H1 (cell line): ENCODE measurements at places on chromosomes 11 and 22.

- H3K36me3 ChIP-seq: no peaks in the 10 kb centered on the region
- no peak overlapping the region for H3K27ac ChIP-seq
- no peaks in the 10 kb centered on the region for H3K4me1 ChIP-seq
- no peak for DNase-seq
- no peak overlapping the region for H3K4me3 ChIP-seq
Observed at GRCh38 chr11:7874056-7874455, 57.0 kb downstream of the OR10A6 start.

GRCh38 chr11:117618302-117618981 is 178.6 kb downstream of the DSCAML1 start:
- H3K36me3 ChIP-seq: no peaks in the 10 kb centered on the region
- H3K27me3 ChIP-seq: no peaks in the 10 kb centered on the region
- no peak for DNase-seq
- H3K4me1 ChIP-seq: peaks cover 17% of the 10 kb centered on the region
- H3K27ac ChIP-seq: no peak overlapping the region

DNA sequence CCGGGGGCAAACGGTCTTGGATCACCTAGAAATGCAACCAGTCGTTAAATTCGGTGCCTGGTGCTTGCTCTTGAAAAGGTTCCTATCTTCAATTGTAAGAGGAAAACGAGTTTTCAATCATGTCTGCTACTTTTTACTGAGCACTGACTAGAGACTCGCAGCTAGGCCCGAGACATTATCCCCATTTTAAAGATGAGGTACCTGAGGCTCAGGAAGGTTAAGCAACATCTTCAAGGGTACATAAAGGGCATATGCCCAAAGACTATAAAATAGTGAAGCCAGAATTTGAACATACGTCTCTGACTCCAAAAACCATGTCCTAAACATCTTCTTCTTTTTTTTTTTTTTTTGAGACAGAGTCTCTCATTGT is 638 bp upstream of the PISD start:
- peaks cover 7% of the 10 kb centered on the region; the same call in 1 of the 2 replicates for H3K4me1 ChIP-seq
- no peaks in the 10 kb centered on the region for H3K27me3 ChIP-seq
- no peaks in the 10 kb centered on the region for H3K36me3 ChIP-seq
- DNase-seq: no peak

DNA sequence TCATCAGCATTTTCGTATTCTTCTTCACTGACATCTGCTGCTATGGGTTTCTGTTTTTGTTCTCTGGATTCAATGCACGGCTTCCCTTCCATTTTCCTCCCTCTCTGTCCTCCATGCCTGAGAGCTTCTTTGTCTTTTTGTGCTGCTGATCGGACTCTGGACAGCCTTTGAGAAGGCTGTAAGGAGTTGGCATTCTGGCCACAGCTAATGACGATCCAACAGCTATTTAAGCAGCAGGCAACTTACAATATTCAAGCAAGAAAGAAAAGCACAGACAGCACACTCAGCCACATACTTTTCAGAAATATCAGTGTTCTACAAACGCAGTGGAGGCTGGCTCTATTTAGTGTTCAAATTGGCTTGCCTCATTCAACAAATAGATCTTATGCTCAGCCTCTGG is 60.9 kb upstream of the ZC3H12C start:
- H3K36me3 ChIP-seq: no peaks in the 10 kb centered on the region
- peaks cover 1% of the 10 kb centered on the region for H3K27me3 ChIP-seq
- H3K4me1 ChIP-seq: no peaks in the 10 kb centered on the region
- H3K4me3 ChIP-seq: no peak overlapping the region
- H3K27ac ChIP-seq: no peak overlapping the region
- DNase-seq: no peak

GRCh38 chr11:46930089-46930488 is 6.5 kb upstream of the CSTPP1 start:
- H3K27me3 ChIP-seq: no peaks in the 10 kb centered on the region
- DNase-seq: no peak
- no peaks in the 10 kb centered on the region for H3K36me3 ChIP-seq
- no peak overlapping the region for H3K27ac ChIP-seq
- no peaks in the 10 kb centered on the region for H3K4me1 ChIP-seq

- H3K27me3 ChIP-seq: no peaks in the 10 kb centered on the region
- no peak overlapping the region for H3K27ac ChIP-seq
- H3K4me1 ChIP-seq: peaks cover 17% of the 10 kb centered on the region
- peaks cover 2% of the 10 kb centered on the region; the same call in 1 of the 2 replicates for H3K36me3 ChIP-seq
- no peak overlapping the region for H3K4me3 ChIP-seq
Observed at GRCh38 chr22:19983741-19984140, 32.9 kb downstream of the ARVCF start.

DNA sequence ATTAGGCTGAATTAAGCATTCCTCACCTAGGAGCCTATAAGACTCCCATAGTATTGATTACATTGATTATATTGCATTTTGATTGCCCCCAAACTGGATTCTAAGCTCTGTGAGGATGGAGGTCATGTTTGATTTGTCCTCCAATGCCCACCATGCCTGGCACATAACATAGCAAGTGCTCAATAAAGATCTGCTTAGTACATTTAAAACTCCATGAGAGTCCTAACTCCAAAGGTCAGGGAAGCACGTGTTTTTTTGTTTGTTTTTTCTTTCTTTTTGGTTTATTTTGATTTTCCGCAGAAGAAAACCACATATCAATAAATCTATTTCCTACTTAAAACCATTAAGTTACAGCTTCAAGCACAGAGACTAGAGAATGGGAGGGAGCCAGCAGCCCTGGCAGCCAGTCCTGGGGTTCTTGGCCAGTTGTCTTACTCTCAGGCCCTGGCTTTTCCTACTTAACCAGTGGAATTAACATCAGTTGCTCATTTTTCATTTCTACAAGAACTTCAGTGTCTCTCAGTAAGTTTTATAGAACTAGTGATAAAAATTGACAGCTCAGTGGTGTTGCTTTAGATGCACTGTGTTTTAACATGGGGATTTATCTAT is 429.9 kb upstream of the CCDC90B start:
- no peak overlapping the region for H3K27ac ChIP-seq
- DNase-seq: no peak
- H3K4me3 ChIP-seq: no peak overlapping the region
- H3K27me3 ChIP-seq: no peaks in the 10 kb centered on the region

GRCh38 chr11:117902001-117902845 is 25.8 kb upstream of the FXYD6 start:
- peaks cover 3% of the 10 kb centered on the region; the same call in 1 of the 2 replicates for H3K4me1 ChIP-seq
- H3K4me3 ChIP-seq: no peak overlapping the region
- H3K27ac ChIP-seq: no peak overlapping the region
- H3K27me3 ChIP-seq: no peaks in the 10 kb centered on the region
- no peak for DNase-seq
- H3K36me3 ChIP-seq: no peaks in the 10 kb centered on the region

DNA sequence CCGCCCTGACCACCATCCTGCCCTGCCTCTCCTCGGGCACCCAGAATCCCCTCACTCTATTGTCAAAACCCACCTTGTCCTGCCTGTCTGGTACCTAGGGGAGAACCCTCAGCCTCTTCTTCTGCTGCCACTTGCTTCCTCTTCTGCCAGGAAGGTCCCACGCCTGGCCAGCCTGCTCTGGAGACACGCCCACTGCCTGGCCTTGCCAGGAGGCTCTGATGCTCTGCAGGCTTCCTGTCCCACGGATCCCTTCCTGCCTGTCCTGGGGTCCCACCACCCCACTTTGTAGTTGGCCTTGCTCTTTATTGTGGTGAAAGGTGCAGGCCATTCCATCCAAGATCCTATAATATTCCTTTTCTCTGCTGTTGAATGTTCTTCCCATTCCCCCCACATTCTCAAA is 63.4 kb downstream of the BMAL1 start:
- no peak for DNase-seq
- no peaks in the 10 kb centered on the region for H3K27me3 ChIP-seq
- H3K36me3 ChIP-seq: no peaks in the 10 kb centered on the region
- no peak overlapping the region for H3K27ac ChIP-seq

- no peaks in the 10 kb centered on the region for H3K27me3 ChIP-seq
- H3K4me1 ChIP-seq: no peaks in the 10 kb centered on the region
- no peak overlapping the region for H3K27ac ChIP-seq
- no peak for DNase-seq
- no peak overlapping the region for H3K4me3 ChIP-seq
Observed at GRCh38 chr11:62413060-62413696, 5.7 kb upstream of the SCGB1A1 start.

DNA sequence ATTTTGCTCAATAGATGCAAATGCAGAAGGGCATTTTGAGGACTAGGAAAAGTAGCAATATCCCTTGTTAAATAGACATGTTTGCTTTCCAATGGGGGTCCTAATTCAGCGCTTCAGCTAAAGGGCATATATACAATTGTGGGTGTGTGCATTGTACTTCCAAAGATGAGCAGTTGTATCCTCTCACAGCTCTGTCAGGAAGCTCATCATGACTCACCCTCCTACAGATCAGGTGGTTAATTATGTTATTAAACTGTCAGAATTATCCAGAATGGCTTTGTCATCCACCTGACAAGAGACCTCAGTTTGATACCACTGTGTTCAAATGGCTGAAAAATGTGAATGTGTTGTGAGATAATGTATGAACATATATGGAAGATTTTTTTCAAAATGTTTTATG is 252.2 kb upstream of the MTNR1B start:
- H3K27me3 ChIP-seq: no peaks in the 10 kb centered on the region
- peaks cover 5% of the 10 kb centered on the region; the same call in 1 of the 2 replicates for H3K4me1 ChIP-seq

GRCh38 chr11:8217926-8218325 is 45.8 kb downstream of the LMO1 start:
- no peak overlapping the region for H3K4me3 ChIP-seq
- H3K4me1 ChIP-seq: no peaks in the 10 kb centered on the region; the same call in 1 of the 2 replicates
- no peak overlapping the region; the same call in 1 of the 2 replicates for H3K27ac ChIP-seq
- no peaks in the 10 kb centered on the region for H3K36me3 ChIP-seq

DNA sequence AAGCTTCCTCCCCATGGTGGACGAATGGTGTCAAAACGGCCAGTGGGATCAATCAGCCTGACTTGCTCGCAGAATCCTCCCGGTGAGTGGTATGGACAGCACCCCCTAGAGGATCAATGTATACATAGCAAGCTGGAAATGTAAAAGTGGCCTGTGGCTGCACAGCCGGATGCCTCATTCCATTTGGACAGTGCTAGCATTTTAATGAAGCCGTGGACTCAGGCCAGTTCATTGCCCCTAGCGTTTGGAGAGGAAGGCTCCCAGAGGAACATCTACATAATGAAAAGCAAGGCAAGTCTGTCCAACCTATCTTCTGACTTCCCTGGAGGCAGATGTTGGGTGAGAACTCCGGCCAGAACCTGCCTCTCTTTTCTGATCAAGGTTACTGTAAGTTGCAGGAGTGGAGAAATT is 942.3 kb downstream of the NTM start:
- H3K4me3 ChIP-seq: no peak overlapping the region
- no peak overlapping the region for H3K27ac ChIP-seq
- no peaks in the 10 kb centered on the region for H3K4me1 ChIP-seq

DNA sequence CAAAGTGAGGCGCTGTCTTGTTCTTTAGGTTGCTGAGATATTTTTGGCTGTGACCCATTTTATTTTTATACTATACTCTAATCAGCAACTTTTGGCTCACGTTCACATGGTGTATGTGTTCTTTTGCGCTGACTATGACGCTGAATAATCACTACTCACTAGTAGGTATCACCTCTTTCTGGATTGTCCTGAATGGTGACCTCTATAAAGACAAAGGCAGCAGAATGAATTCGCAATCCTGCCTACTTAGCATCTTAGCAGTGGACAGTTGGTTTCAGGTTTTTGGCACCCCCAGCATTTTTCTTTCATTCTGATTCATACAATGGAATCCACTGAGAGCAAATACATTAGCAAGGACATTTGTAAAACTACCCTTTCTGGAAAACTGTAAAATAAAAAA is 351.3 kb downstream of the JRKL start:
- no peaks in the 10 kb centered on the region for H3K27me3 ChIP-seq
- no peak for DNase-seq
- H3K4me3 ChIP-seq: no peak overlapping the region
- no peaks in the 10 kb centered on the region for H3K4me1 ChIP-seq
- H3K27ac ChIP-seq: no peak overlapping the region

DNA sequence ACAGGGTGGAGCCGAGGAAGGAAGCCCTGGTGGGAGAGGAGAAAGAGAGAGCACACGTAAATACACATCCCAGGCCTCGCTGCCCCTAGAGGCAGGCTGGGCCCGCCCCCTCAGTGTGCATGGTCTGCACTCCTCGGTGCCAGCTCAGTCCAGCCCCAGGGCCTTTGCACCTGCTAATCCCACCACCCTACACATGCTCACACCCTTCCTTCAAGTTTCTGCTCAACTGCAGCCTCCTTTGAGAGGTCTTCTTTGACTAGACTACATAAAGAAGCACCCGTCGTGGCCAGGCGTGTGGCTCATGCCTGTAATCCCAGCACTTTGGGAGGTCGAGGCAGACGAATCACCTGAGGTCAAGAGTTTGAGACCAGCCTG is 5.5 kb downstream of the IL2RB start:
- H3K4me3 ChIP-seq: no peak overlapping the region
- no peaks in the 10 kb centered on the region for H3K36me3 ChIP-seq
- no peak overlapping the region for H3K27ac ChIP-seq
- H3K4me1 ChIP-seq: no peaks in the 10 kb centered on the region; the same call in 1 of the 2 replicates

DNA sequence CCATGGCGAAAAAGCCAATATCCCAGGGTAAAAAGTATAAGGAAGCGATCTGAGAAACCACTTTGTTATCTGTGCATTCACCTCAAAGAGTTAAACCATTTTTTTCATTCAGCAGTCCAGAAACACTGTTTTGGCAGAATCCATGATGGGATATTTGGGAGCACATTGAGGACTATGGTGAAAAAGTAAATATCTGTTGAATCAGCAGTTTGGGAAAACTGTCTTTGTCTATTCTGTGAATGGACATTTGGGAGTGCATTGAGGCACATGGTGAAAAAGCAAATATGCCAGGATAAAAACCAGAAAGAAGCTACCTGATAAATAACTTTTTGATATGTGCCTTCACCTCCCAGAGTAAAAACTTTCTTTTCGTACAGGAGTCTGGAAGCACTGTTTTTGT is 187.4 kb downstream of the OR4A47 start:
- H3K27me3 ChIP-seq: no peaks in the 10 kb centered on the region
- H3K4me3 ChIP-seq: no peak overlapping the region
- no peak for DNase-seq
- H3K4me1 ChIP-seq: no peaks in the 10 kb centered on the region
- no peak overlapping the region for H3K27ac ChIP-seq

GRCh38 chr11:46671958-46672315 is 28.5 kb downstream of the ARHGAP1 start:
- H3K27me3 ChIP-seq: no peaks in the 10 kb centered on the region
- no peak overlapping the region for H3K27ac ChIP-seq
- no peak for DNase-seq
- H3K36me3 ChIP-seq: peaks cover 43% of the 10 kb centered on the region; the same call in 1 of the 2 replicates

GRCh38 chr11:70717936-70718595 is 319.7 kb downstream of the CTTN start:
- H3K4me3 ChIP-seq: no peak overlapping the region
- peaks cover 12% of the 10 kb centered on the region for H3K4me1 ChIP-seq
- H3K27me3 ChIP-seq: no peaks in the 10 kb centered on the region

DNA sequence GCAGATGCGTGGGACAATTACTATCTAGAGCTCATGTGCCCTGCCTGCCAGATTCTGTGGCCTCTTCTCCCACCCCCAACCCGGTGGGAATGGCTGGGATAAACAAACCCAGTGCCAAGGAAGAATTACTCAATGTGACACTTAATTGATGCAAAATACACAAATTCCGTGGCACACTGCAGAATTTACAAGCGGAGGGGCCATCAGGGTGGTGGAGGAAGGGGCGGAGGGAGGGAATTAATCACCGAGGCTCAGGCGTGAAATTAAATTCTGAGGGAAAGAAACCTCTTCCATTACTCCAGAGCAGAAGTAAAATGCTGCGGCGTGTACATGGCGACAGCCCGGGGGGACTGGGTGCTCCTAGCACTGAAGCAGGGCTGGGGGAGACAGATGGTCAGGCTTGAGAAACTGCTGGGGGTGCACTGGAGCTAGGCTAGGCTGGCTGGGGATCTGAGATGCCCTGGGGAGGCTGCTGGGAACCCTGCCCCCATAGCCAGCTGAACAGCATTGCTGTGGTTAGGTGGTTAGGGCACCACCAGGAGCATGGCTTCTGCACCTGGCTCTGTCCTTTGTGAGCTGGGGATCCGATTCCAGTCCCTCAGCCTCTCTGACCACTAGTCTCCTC is 200.6 kb downstream of the CEP164 start:
- no peak overlapping the region for H3K27ac ChIP-seq
- no peak overlapping the region for H3K4me3 ChIP-seq
- no peaks in the 10 kb centered on the region for H3K36me3 ChIP-seq
- no peaks in the 10 kb centered on the region for H3K27me3 ChIP-seq
